ENCODE measurements at places on chromosomes 12 and 14.

- DNase-seq: no peak
Measured at GRCh38 chr12:49557917-49558215, 10.1 kb downstream of the MCRS1 start.

- no peak for DNase-seq
Measured at GRCh38 chr12:128672428-128672827, 151.3 kb downstream of the SLC15A4 start.

DNA sequence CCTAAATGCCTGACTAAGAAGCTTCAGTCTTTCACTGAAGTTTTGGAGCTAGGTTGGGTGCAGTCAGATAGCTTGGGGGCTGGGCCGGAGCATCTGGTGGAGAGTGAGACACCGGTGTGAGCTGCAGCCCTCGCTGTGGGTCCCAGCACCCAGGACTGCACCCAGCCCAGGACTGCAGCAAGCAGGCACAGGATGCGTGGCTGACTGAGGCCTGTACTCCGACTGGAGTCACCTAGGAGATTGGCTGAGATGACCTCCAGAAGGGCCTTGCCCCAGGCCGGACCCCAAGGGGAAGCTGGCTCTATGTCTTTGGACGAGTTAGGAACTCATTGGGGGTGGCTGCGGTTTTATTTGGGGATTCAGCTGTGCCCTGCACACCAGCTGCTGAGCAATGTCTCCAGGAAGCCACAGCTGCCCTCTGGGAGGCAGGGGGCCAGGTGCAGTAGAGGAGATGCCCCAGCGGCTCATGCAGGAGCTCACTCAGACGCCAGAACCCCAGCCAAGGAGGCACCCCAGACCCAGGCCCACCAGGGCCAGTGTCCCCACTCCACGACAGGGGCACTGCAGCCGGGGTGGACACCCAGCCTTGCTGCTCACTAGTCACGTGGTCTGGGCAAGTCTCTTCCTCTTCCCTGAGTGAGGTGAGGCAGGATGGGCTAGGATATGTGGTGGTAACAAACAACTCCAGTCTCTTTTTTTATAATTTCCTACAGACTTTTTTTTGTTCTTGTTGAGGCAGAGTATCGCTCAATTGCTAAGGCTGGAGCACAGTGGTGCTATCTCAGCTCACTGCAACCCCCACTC lies 31.8 kb upstream of the RCOR1 start:
- DNase-seq: no peak

GRCh38 chr12:121798787-121799155 lies 5.0 kb upstream of the SETD1B start:
- DNase-seq: no peak

DNA sequence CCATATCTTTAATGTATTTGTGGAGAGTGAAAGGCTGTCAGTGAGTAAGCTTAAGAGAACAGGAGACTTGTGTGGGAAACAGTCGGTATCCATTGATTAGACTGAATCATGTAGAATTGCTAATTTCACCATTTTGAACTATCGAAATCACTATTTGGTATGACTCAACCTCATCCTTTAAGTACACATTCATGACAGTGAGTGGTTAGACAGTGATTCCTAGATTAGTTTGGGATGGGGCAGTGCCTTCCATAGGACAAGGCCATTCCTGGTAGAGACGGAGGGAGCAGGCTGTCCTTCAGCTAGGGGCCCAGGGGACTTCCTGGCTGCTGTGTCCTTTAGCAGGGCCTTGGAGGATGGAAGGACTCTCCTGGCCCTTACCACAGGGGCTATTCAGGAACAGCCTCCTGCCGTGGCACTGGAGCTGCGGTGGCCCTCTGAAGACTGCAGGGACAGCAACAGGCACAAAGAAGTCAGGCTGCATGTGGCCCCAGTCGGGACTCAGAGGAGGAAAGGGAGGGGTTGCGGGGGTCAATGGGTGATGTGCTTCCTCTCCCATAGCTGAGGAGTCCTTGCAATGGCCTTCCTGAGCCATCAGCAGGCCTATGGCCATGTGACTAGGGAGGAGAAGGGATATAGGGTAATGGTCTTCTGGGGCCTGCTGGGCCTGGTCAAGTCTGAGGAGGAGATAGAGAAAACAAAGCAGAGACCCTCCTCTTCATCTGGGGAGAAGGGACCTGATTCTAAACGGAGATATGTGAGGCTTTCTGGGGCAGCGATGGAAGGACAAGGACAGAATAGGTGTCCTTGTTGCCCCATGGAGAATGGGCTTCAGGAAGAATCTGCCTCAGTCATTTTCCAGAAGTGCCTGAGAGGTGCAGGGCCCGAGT lies 11.2 kb downstream of the SERPINA1 start:
- no peak for DNase-seq

DNA sequence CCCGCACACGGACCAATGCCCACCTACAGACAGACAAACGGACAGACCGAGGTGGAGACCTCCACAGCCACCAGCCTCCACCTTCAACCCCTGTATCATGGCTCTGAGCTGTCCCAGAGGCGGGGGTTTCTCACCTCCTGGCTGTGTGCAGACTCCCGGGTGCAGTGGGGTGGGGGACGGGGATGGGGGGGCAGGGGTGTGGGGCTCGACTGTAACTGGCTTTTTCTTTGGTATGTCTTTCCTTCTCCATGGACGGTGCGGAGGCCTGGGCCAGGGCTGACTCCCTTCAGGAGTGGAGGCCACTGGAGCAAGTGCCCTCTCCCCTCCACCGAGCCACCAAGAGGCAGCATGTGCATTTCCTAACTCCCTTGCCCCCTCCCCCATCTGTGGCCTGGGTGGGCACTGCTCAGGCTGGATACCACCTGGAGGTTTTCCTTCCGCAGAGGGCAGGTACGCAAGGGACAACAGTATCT lies 122.6 kb downstream of the ESRRB start:
- no peak for DNase-seq

DNA sequence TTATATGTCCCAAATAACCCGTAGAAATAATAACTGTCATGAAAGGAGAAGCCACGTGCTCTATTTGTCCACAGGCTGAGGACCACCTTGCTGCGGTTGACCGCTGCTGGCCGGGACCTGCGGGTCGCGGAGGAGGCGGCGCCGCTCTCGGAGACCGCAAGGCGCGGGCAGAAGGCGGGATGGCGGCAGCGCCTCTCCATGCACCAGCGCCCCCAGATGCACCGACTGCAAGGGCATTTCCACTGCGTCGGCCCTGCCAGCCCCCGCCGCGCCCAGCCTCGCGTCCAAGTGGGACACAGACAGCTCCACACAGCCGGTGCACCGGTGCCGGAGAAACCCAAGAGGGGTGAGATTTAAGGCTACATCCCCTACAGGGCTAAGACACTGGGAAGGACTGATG lies 21.0 kb downstream of the RPGRIP1 start:
- no peak for DNase-seq

DNA sequence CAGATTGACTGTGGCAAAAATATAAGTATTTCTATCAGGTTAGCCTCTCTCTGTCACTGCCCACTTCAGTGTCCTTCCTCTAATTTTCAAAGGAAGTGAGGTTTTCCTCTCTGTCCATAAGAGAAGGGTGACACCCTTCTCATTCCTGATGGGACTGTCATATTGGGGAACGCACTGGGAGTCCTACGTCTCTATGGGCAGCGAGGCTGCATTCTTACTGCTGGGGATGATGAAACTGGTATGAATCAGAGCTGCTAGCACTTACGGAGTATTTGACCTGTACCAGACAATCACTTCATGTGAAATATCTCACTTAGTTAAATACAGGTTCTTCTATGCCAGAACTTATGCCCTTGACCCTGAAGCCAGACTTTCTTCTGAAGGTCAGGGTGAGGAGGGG lies 436.3 kb downstream of the DPF3 start:
- no peak for DNase-seq

- DNase-seq: no peak
Measured at GRCh38 chr12:108667349-108667748, 33.7 kb upstream of the SELPLG start.

DNA sequence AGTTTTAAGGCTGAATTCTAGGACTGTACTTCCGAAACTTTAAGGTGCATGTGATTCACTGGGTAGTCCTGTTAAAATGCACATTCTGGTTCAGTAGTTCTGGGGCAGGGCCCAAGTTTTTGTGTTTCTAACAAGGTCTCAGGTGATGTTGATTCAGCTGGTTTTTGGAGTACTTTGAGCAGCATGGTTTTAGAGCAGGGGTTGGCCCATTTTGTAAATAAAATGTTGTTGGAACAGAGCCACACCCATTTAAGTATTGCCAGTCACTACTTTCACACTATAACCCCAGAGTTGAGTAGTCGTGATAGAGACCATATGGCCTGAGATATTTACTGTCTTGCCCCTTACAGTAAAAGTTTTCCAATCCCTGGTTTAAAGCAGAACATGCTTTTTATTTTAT lies 111.3 kb downstream of the SYNE2 start:
- no peak for DNase-seq

DNA sequence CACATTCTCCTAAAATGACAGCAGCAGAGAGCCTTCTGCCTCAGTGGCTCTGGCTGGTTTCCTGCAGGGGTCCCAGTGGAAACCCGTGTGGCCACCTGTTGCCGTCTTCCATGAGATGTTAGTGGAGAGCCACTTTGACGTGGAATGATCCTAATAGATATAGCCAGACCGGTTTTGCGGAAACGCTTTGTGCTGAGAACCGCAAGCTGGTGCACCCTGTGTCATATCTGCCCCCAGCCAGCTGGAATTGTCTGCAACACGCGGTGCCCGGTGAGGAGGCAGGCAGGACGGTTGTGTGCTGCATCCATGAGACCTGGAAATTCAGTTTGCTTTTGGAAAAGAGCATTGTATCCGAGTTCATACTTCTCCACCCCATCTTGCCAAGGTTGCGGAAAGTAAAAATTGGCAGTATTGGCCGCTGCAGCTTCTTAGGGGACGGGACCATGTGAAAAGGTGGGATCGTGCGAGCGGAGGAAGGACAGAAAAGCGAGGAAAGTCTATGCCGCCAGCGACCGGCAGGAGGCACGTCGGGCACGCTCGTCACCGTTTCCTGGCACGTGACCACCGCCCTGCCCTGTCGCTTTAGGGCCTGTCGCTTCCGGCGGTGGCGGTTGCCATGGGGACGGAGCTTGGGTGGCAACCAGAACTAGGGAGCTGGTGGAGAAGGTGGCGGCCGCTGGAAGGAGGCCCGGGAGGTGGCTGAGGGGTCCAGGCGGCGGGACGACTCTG lies at the start of gene CFAP251:
TSS of gene CFAP251 (plus strand) at position 643 of the 729 bp plus-strand sequence. CDS start 2,714 bp downstream, outside the sequence.
- DNase-seq: no peak

GRCh38 chr14:105169776-105170655 lies 1.4 kb upstream of the JAG2 start:
- DNase-seq: no peak

GRCh38 chr12:19093218-19093617 lies 36.3 kb upstream of the PLEKHA5 start:
- no peak for DNase-seq

DNA sequence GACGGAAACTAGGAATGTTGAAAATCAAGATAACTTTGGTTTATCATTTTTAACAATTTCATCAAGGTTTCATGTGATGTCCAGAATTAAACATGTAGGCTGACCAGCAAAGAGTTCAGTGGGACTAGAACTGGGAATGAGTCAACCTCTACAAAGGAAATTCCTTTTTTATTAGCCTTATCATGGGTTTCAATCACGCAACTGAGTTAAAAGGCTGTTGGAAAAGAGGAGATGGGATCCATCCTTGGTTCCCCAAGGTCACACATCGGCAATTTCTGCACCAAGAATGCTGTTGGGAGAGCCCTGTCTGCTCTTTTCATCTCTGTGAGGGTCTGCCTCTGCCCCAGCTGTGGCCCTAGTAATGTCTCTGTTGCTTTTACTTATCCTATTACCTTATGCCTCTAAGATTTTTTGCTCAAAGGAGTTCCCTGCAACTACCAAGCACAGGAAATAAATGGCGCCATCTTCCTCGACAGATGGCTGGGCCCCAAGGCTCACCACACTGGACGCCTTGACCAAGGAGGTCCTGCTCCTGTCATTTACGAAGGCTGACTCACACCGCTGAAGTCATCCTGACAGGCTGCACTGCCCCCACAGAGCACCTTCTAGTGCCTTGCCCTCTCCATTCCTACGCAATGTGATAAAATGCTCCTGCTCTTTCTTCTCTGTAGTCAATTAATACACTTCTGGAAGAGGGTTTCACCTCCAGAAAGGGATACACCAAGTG lies 367.4 kb downstream of the GXYLT1 start:
- no peak for DNase-seq

DNA sequence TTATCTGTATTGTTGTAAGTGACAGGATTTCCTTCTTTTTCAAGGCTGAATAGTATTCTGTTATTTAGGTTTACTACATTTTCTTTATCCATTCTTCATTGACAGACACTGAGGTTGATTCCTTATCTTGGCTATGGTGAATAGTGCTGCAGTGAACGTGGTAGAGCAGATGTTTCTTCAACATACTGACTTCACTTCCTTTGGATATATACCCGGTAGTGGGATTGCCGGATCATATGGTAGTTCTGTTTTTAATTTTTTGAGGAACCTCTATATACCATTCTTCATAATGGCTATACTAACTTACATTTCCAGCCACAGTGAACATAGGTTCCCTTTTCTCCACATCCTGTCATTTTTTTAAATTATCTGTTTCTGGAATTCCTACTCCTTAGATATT lies 21.8 kb downstream of the DERA start:
- no peak for DNase-seq

- DNase-seq: no peak
Measured at GRCh38 chr12:64665514-64665913, 55.2 kb downstream of the RASSF3 start.

- DNase-seq: no peak
Measured at GRCh38 chr14:41350476-41350875, 256.2 kb upstream of the LRFN5 start.

- DNase-seq: no peak
Measured at GRCh38 chr14:96626121-96626768, 124.1 kb downstream of the PAPOLA start.

- no peak for DNase-seq
Measured at GRCh38 chr14:56211084-56211483, 92.9 kb downstream of the PELI2 start.

GRCh38 chr14:61577506-61577931 lies 117.8 kb upstream of the HIF1A start:
- no peak for DNase-seq

DNA sequence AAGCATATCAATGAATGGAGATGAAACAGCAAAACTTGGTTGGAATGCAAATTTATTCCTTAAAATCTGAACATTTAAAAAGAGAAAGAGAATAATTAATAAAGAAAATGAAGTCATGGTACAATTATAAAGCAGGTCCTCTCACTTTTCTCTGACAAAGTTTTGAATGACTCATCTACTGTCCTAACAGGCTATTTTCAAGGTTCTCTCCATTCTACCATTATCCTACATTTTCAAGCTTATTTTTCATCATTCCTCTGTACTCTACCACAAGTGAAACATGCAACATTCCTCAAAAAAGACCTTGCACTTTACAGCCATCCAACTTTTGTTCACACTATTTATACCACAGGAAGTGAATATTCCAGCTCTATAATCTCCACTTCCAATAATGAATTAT lies 36.9 kb upstream of the AP4S1 start:
- DNase-seq: no peak

- DNase-seq: no peak
Measured at GRCh38 chr14:23561873-23562821, 5.4 kb downstream of the AP1G2 start.
